ENCODE measurements at places on chromosomes 16 and 17.
A peak's percentile ranks its signal among the peaks of the same experiment; 100 is the strongest.

- peak; percentile 71 for DNase-seq
These were observed 43.6 kb downstream of the SMG6 start for GRCh38 chr17:2259769-2260536.

DNA sequence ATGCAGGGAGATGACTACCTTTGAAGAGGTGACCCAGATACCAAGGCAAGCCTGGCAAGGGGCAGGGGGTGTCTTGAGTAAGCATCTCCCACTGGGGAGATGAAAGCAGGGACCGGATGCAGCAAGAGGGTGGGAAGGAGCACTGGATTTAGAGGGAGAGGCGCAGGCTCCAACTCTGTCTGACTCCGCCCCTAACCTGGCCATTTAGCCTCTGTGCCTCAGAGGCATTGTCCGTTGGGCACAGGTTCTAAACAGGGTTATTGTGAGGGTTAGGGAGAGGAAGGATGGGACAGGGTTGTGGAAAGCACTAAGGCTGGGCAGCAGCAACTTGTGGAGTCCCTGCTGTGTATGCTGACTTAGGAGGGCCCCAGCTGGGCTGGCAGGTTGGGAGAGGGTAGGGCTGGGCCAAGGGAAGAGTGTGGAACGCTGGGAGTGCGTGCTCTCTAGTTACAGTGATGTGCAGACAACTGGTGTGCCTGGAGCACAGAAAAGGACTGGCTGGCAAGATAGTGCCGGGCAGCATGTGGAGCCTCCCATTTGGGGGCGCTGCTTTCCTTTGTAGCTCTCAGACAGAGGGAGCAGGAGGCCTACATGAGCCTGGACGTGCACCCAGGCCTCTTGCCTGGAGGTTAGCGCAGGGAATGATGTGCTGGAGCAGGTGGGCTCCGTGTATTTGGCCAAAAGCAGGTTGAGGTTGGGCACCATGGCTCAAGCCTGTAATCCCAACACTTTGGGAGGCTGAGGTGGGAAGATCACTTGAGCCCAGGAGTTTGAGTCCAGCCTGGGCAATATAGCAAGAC lies 26.2 kb downstream of the TBX2 start:
- no peak for DNase-seq

- DNase-seq: no peak
These were observed 53.1 kb downstream of the MRC2 start for GRCh38 chr17:62680541-62681052.

DNA sequence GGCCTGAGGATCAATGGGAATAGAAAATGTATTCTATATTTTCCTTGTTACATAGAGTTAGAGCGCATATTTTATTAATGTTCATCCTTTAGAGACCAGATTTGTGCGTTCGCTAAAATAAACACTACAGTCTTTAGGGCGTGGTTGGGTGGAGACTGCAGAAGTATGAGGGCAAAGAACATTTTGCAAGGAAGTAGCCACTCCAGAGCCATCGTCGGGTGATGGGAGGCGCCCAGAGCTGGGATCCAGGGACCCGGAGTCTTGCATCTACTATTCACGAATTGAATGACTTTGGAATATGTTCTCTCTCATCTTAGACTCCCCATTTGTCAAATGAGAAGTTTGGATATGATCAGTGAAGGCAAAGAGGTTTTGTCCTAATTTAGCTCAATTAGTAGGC lies 154.2 kb upstream of the IRX6 start:
- no peak for DNase-seq

GRCh38 chr17:34370376-34370996 lies 7.5 kb upstream of the CCL1 start:
- DNase-seq: no peak

GRCh38 chr17:1577583-1578013 lies 15.0 kb upstream of the PITPNA start:
- no peak for DNase-seq

DNA sequence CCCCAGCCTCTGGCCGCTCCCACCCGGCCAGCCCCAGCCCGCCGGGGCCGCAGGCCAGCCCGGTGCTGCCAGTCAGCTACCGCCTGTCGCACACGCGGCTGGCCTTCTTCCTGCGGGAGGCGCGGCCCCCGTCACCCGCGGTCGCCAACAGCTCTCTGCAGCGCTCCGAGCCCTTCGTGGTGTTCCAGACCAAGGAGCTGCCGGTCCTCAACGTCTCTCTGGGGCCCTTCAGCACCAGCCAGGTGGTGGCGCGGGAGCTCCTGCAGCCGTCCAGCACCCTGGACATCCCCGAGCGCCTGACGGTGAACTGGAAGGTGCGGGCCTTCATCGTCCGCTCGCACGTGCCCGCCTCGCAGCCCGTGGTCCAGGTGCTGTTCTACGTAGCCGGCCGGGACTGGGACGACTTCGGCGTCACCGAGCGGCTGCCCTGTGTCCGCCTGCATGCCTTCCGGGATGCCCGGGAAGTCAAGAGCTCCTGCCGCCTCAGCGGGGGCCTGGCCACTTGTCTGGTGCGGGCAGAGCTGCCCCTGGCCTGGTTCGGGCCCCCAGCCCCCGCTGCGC lies 46.8 kb downstream of the TMEM132E start:
- no peak for DNase-seq

GRCh38 chr16:9099131-9099625 lies 7.7 kb downstream of the HAPSTR1 start:
- no peak for DNase-seq

DNA sequence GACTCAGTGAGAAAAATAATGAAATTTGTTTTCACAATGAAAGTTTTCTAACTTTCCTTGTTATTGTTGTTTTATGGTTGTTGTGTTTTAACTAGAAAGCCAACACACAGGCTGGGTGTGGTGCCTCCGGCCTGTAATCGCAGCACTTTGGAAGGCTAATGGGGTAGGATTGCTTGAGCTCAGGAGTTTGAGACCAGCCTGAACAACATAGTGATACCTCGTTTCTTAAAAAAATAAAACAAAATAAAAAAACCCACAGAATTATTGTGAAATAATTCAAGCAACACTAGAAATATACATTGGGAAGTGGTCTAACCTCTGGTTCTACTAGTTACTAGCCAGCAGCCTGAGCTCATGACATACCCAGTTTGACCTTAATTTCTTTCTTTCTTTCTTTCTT lies 630 bp downstream of the MILR1 start:
- DNase-seq: no peak

DNA sequence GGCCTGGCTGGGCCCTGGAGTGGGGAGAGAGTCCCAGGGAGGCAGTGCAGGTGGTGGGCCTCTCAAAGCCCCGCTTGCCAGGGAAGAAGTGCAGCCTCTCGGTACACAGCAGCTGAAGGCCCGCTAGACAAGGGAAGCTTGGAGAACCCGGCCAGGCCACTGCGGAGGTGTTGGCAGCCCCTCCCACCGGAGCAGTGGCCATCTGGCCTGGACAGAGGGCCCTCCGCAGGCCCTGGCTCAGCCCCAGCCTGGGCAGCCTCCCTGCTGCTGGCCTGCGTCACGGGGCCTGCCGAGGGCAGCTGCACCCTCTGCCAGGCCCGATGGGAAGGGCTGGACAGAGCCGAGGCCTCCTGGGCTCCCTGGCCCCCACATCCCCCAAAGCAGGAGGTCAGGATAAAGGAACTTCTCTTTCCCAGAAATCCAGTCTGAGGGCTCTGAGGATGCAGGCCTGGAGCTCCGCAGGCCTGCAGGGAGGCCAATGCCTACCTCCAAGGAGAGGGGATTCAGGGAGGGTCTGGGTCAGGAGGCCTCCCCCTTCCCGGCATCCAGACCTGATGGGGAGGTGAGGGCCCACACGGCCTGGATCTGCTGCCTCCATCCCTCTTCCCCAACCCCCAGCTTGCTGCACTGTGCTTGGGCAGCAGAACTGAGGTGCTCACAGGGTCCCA lies 4.3 kb downstream of the SPPL2C start:
- no peak for DNase-seq

GRCh38 chr16:84535851-84536250 lies 31.4 kb upstream of the MEAK7 start:
- DNase-seq: no peak

DNA sequence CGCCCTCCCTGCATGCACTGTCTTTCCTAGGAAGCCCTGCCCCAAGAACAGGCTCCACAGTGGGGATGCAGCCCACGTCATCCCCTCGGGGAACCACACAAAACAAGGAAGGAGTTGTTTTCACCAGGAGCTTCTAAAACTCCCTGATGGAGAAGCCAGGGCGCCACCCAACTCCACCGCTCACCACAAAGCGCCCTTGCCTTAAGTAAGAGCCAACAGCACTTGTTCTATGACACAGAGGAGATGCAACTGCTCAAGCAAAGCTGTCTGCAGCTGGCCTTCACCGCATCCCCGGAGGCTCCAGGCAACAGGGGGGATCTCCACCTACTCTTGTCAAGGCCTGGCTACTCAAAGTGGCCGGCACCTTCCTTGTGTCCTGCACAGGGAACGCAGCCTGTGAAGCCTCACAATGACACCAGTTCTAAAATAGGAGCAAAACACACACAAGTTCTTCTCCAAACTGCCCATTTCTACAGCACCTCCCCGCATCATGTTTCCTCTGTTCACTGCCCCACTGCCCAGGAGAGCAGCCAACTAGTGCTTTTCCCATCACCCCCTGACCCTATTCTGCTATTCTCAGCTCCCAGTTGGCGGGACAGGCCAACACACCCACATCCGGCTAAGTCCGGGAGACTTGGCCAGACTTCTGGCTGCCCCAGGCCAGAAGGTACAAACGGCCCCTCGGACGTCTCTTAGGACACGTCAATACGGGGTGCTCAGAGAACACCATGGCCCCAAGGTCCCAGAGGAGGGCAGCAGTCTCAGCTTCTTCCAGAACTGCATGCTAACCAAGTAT lies 24.2 kb downstream of the MPG start:
- no peak for DNase-seq

GRCh38 chr17:10042589-10043244 lies 137.6 kb upstream of the RCVRN start:
- no peak for DNase-seq

DNA sequence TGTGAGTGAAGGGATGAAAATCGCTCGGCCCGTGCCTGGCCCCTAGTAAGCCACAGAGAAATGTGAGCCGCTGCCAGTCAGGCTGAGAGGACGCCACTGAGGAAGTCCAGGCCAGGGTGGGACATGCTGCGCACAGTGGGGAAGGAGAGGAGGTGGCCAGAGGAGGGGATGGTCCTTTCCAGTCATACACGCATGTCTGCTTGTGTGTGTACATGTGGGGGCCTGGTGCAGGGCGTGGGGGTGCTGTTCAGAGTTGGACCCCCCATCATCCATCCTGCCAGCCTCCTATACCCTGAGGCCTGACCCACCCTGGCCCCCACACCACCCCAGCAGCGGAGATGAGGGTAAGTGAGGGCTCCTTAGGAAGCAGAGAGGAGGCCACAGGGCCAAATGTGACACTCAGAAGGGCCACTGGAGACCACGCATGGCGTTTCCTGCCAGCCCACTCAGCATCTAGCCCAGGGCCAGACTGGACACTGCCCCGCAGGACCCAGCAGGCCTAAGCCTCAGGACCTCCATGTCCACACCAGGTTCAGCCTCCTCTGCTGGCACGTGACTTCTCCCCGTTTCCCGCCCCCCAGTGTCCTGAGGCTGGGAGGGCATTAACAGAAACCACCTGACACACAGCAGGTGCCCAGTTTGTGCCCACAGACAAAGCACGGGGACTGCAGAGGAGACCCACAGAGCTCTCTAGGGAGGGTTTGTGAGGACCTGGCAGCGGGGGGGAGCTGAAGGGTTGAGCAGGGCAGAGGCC lies 7.0 kb downstream of the DOC2A start:
- DNase-seq: no peak

- DNase-seq: no peak
These were observed 100.2 kb downstream of the KATNIP start for GRCh38 chr16:27650073-27650701.

DNA sequence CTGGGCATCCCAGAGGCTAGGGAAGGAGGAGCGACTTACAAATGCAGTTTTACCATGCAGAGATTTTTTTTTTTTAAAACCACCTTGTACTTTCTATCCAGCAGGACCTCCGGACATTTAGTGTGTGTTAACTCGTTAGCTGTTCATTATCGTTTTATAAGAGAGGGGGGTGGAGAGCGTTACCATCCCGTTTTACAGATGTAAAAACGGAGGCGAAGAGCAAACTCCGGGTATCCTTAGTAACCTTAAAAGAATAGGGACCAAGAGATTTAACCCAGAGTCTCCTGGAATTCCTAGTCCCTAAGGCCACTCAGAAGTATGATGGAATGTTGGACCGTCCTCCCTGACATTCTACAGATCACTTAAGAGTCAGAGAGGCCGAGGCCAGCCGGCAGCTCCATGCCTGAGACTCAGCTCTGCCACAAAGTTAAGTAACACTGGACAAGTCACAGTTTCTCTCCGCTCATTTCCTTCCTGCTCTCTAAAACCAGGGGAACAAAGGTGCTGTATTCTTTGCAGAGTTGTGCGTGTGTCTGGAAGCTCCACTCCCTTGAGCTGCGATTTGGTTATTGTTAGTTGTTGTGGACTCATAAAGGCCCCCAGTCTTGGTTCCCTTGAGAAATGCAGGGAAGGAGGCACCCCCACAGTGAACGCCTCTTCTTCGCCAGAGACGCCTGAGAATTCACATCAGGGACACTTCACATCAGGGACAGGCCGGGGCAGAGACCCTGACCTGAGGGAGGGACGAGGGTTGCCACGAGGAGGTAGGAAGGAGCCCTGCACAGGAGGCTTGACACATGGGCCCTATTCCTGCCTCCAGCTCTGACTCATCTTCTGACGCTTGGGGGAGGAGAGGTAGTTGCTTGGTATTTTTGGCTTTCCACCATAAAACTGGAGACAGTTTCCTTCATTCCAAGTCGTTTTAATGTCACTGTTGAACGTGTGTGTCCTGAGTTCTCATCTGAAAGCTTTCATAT lies 1.2 kb downstream of the DUSP14 start:
- no peak for DNase-seq

DNA sequence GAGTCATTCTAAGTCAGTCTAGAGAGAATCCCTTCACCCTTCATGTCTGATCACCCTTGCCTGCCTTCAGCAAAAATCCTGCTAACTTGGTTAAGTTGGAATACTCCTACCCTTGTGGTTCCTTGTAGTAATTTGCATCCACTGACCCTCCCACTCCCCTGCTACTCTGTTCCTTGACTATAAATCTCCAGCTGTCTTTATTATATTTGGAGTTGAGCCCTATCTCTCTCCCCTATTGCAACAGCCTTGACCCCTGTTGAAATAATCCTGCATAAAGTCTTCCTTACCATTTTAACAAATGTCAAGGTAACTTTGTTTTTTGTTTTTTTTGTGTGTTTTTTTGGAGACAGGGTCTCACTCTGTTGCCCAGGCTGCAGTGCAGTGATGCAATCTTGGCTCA lies 590.1 kb downstream of the WWOX start:
- DNase-seq: no peak

DNA sequence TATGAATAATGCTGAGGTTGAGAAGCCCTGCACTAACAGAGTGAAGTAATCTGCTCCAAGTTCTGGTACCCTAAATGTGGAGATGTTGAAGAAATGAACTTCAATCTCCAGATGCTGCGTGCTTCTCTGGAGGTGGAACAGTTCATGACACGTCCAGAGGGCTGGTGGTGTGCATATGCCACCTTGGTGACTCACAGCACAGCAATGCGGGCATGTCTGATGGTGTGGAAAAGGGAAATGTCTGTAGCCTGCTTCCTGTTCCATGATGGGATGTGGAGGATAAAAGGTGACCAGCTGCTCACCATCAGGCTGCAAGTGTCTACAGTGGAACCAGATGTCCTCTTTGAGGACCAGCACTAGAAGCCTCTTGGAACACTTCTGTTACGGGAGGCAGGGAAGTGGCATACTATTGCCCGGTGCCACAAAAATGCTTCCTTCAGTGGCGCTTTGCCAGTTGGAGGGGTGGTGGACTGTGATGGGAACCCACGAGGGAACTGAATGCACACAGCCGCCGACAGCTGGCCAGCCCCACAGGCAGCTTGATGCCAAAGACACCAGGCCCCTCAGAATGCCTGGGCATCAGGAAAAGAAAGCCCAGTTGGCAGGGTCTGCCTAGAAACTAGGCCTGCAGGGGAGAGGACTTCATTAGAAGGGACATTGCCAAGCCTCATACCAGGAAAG lies 19.9 kb downstream of the SNX11 start:
- DNase-seq: no peak

All from activated T-cell treated with anti-CD3 and anti-CD28 coated beads for 24 hours (primary cell).